ENCODE measurements at places on chromosomes 5 and 9. TPM values are rescaled to one million over a fixed set of nuclear protein-coding genes. Genes with fewer than 3 reads are reported as not detected.

C6 gene
- total RNA-seq, result not detected

RNF224 gene
- 0.17 TPM for total RNA-seq

SLC34A1 gene
- total RNA-seq, result not detected

SLC25A2 gene
- total RNA-seq, result 0.25 TPM

CERCAM gene
- 66.1 TPM for total RNA-seq

CCL21 gene
- not detected for total RNA-seq

PCDHB9 gene
- 3.6 TPM for total RNA-seq

PCSK5 gene
- total RNA-seq, result 11.5 TPM

- H3K27me3 ChIP-seq, result no peaks in the 10 kb centered on the region
- no peak for DNase-seq
- H3K4me1 ChIP-seq, result no peaks in the 10 kb centered on the region
- no peaks in the 10 kb centered on the region for H3K36me3 ChIP-seq
- no peak overlapping the region for H3K27ac ChIP-seq
These were observed 177.8 kb upstream of the STK32A start for GRCh38 chr5:147057051-147057450.

DNA sequence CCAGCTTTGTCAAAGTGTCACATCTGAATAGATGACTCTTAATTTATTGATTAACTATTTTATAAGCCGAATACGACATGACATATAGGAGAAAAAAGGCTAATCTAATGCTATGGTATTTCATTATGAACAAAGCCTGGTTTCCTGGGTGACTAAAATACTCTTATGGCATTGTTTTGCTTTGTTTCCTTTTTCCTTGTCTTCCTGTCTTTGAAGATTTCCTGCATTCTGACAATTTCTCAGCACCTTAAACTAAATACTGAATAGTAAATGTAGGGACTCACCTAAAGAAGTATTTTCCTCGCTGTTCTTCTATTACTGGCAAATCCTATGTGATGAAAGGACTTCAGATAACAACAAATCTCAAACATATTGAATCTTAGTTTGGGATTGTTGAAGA lies 1284.5 kb downstream of the EFNA5 start:
- H3K27me3 ChIP-seq, result no peaks in the 10 kb centered on the region
- no peak for DNase-seq
- H3K4me1 ChIP-seq, result peaks cover under 1% of the 10 kb centered on the region
- no peak overlapping the region for H3K4me3 ChIP-seq
- no peaks in the 10 kb centered on the region for H3K36me3 ChIP-seq
- H3K27ac ChIP-seq, result no peak overlapping the region

GRCh38 chr9:7770111-7770510 lies 29.5 kb downstream of the DMAC1 start:
- no peaks in the 10 kb centered on the region for H3K36me3 ChIP-seq
- H3K4me1 ChIP-seq, result no peaks in the 10 kb centered on the region
- H3K27me3 ChIP-seq, result no peaks in the 10 kb centered on the region
- no peak for DNase-seq
- H3K4me3 ChIP-seq, result no peak overlapping the region

- no peaks in the 10 kb centered on the region for H3K36me3 ChIP-seq
- H3K4me3 ChIP-seq, result no peak overlapping the region
- H3K27me3 ChIP-seq, result no peaks in the 10 kb centered on the region
- no peak for DNase-seq
- H3K4me1 ChIP-seq, result no peaks in the 10 kb centered on the region
These were observed 626.9 kb upstream of the PTGER4 start for GRCh38 chr5:40052808-40053207.

- H3K27ac ChIP-seq, result peak overlapping the region; percentile 62
- DNase-seq, result peak; percentile 95
- H3K27me3 ChIP-seq, result no peaks in the 10 kb centered on the region
- H3K4me1 ChIP-seq, result peaks cover 36% of the 10 kb centered on the region
- no peak overlapping the region for H3K4me3 ChIP-seq
- H3K36me3 ChIP-seq, result peaks cover 2% of the 10 kb centered on the region
These were observed 88.8 kb downstream of the NR3C1 start for GRCh38 chr5:143314659-143315058.

- no peak for DNase-seq
- peak overlapping the region; percentile 99 for H3K27ac ChIP-seq
- peaks cover 8% of the 10 kb centered on the region for H3K36me3 ChIP-seq
- H3K27me3 ChIP-seq, result no peaks in the 10 kb centered on the region
- peak overlapping the region; percentile 93 for H3K4me3 ChIP-seq
These were observed 424 bp downstream of the HNRNPA0 start for GRCh38 chr5:137753691-137754187.

DNA sequence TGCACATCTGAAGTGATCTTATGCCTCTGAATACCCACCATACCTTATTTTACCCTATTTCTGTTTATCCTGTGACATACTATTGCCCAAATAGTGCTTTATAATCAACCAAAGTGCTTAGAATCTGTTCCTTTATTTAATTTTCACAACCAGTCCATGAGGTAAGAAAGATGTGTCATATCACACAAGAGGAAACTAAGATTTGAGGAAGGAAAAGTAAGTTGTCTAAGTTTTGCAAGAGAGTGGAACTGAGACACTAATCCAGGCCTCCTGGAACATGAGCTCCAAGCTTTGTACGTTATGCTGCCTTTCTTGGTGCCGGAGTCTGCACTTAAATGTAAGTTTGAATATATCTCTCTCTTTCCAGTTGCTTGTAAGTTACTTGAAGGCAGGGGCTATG lies 17.2 kb downstream of the KDM3B start:
- H3K4me3 ChIP-seq, result no peak overlapping the region
- DNase-seq, result no peak
- no peaks in the 10 kb centered on the region for H3K4me1 ChIP-seq
